ENCODE measurements at places on chromosomes 16 and 17.

DNA sequence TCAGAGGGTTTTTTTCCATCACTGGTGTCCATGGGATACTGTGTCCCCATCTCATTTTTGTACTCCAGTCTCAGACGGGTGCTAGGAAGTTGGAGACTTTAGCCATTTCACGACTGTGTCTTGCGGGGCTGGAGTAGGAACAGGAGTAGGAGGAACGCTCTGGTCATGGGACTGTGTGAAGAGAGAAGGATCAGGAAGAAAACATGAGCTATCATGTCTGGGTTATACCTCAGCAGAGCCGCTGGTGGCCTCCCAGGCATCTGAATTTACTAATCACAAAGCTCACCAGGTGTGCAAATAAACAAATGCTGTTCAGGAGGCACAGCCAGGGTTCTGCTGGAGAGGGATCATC lies 225.4 kb downstream of the SEC14L1 start:
- DNase-seq = no peak

DNA sequence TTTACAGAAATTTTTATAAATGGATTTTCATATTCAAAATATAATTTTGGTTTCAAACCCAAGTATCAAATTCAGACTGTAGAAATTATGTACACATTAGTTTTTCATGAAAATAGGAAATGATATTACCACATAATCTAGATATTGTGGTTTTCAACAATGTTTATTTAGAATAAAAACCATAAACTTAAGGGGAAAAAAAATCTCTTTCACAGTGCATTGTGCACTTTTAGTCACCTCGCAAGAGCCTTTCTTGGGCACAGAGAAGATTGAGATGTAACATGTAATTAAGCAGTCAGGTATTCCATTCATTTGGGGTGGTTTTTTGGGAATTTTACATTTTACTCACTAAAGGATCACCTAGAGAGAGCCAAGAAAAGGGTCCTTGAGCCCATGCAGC lies 104.0 kb downstream of the TANC2 start:
- no peak for DNase-seq

DNA sequence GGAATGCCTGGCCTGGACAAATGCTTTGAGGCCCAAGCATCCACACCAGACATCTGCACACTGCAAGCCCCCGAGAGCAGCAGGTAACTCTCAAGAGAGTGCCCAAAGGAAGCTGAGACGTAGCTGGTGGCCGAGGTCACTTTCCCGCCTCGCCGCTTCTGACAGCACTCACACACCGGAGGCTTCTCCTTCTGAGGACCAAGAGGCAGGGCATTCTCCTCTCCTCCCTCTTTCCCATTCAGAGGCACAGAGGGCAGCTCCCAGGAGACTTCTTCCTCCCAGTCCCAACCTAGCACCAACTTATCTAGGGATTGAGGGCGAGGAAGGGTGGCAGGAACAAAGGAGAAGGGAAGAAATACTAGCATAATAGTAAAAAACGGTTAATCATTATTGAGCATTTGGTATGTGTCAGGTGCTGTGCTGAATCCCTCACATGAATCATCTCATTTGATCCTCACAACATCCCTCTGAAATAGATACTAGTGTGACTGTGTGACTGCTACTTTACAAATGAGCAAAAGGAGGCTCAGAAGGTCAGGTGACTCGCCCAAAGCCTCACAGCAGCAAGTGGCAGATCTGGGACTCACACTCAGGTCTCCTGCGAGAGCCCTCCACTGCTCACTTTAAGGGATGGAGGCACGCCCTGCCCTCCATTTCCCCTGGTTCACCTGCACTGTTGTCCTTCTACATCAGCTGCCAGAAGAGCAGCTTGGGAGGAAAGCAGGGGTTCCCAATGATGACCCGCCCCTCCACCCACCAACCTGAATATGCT lies 41.8 kb downstream of the MYO18A start:
- DNase-seq = peak; percentile 57

DNA sequence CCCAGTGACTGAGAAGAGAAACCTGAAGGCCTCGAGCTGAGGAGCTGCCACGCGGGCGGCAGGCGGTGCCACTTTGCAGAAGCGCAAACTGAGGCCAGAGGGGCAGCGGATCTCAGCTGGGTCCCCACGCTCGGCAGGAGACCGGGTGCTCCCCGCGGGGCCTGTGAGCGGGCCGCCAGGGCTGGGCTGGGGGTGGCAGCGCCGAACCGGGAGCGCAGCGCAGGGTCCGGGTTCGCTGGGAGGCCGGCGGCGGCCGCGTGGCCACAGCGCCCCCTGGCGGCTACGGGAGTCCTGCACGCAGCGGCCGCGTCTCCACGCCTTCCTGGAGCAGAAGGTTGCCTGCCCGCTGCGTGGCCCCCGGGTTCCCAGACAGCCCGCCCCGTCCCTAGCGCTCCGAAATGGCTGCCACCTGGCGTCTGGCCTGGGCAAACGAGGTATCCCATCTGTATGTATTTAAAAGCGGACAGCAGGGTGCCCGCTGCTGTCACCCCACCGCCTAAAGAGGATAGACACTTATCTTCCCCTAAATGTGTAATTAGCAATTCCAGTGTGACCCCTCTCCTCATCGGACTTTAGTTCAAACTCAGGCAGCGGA lies 96.1 kb upstream of the CDH5 start:
- DNase-seq = peak; percentile 74

- no peak for DNase-seq
Measured at GRCh38 chr16:67150833-67151396, at the start of gene B3GNT9. TSS of gene B3GNT9 (minus strand) at chr16:67150998. CDS start at chr16:67150485, 513 bp downstream.

DNA sequence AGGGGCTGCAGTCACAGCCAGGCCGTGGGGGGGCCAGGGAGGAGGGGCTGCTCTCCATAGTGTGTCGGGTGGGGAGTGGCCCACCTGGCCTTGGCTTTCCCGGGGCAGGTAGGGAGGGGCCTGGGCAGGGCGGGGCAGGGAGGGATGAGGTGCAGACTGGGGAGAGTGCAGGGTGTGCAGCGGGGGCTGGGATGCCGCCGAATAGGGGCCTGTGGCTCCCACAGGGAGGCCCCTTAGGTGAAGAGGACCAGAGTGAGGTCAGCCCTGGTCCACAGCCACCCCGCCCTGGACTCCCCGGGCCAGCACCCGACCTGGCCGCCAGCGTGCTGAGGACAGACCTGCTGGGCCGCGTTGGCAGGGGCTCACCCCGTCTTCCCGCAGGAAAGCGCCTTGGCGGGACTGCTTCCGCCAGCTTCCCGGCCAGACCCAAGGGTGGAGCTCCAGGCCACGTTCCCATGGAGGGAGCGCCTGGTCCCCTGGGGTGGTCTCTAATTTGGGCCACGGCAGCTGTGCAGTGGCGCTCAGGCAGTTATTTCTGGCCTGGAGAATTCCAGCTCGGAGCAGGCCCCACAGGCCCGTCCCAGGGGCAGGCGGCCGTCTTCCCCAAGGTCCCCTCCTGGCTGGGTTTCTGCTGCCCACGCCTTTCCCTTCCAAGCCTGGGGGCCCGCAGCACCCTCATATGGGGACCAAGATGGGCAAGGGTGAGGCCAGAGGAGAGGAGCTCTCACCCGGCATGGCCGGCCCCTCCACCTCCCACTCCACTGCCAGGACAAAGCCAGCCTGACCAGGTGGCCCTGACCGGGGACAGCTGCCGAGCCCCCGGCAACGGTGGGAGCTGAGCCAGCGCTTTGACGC lies 27.9 kb downstream of the CACNA1H start:
- no peak for DNase-seq

DNA sequence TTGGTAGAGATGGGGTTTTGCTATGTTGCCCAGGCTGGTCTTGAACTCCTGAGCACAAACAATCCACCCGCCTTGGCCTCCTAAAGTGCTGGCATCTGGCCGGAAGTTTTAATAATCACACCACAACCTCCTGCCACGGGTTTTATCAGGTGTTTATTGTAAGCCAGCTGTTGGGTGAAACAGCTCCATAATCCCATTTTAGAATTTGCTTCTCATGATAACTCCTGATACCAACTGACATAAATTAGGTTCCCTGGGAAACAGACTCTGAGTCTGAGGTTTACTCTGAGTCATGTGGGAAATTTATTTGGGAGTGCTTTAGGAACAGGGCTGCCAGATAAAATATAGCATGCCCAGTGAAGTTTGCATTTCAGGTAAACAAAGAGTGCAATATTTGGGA lies 122.6 kb upstream of the MED13 start:
- no peak for DNase-seq

DNA sequence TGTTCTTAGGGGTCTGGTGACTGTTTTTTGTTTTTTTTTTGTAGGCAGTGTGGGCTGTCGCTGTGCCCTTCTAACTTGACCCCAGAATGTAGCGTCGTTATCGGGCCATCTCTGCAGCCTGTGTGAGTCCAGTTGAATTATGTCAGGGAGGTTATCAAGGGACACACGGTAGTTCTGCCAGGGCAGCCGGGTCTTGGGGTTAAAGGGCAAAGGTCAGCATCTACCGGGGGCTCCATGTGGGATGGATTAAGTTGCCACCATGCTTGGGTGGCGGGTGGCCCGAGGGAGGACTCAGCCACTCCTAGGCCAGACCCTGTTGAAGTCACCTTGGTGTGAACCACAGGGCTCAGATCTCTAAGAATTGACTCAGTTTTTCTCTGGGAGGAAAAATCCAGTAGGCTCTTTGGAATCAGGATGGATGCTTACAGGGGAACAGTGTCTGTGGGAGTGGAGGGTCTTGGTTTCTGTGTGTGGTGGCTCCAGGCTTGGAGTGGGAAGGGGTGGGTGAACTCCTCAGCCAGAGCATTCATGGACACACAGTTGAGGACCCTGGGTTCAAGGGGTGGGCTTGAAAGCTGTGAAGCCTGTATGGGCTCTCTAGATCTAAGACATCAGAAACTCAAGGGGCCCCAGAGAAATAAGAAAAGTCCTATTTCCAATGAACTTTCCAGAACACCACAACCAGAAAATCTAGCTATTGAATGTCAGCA lies 191.7 kb downstream of the IRF8 start:
- DNase-seq = no peak

DNA sequence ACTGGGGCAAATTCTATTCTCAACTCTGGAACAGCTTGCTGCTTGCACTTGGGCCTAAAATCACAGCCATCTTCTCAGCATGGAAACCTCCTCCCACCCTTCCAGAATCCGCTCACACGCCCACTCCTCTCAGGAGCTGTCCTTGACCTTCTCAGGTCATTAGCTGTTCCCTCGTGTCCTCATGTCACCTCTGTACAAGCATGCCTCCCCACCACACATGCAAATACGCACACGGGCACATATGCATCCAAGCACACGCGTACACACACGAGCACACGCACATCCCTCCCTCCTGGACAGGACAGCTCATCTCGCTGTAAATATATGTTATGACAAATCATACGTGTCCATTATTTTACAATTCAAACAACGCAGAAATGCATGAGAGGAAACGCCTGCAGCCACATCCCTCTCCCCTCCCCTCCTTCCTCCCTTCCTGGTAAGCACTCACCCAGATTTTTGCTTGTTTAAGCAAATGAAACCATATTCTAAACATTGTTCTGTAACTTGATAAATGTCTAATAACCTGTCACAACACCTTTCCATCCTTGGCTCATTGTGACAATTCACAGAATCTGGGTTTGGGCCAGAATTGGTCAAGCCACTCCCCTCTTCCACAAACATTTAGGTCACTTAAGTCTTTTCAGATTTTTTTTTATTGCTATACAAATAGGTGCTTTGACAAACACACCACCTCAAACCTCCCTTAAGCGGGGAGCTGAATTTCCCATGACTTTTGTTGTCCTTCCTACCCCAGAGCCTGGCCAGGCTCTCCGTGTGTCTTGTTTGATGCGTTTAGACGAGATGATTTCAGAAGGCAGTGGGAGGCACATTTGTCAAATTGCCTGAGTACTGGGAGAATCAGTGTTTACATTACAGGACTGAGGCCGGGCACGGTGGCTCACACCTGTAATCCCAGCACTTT lies 41.7 kb downstream of the DNAH17 start:
- DNase-seq = no peak

- no peak for DNase-seq
Measured at GRCh38 chr17:6498356-6498755, 54.1 kb downstream of the PIMREG start.

- no peak for DNase-seq
Measured at GRCh38 chr17:32927724-32928585, at the start of gene TMEM98. TSS of gene TMEM98 (plus strand) at chr17:32928153. CDS start at chr17:32931529, 3,376 bp downstream.

GRCh38 chr17:40695874-40696472 lies 7.6 kb downstream of the KRT24 start:
- DNase-seq = no peak

- no peak for DNase-seq
Measured at GRCh38 chr16:9081158-9081557, 10.3 kb upstream of the HAPSTR1 start.

- no peak for DNase-seq
Measured at GRCh38 chr16:50238868-50239301, 27.5 kb upstream of the ADCY7 start.

DNA sequence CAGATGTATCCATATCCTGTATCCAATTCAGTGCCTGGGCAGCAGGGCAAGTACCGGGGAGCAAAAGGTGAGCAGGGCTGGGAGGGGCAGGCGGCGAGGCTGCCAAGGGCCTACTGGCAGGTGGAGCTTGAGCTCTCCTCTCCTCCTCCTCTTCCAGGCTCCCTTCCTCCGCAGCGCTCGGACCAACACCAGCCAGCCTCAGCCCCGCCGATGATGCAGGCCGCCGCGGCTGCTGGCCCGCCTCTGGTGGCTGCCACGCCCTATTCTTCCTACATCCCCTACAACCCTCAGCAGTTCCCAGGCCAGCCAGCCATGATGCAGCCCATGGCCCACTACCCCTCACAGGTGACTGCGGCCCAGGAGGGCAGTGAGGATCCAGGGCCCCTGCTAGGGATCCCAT lies 11.6 kb downstream of the ATXN2L start:
- no peak for DNase-seq

DNA sequence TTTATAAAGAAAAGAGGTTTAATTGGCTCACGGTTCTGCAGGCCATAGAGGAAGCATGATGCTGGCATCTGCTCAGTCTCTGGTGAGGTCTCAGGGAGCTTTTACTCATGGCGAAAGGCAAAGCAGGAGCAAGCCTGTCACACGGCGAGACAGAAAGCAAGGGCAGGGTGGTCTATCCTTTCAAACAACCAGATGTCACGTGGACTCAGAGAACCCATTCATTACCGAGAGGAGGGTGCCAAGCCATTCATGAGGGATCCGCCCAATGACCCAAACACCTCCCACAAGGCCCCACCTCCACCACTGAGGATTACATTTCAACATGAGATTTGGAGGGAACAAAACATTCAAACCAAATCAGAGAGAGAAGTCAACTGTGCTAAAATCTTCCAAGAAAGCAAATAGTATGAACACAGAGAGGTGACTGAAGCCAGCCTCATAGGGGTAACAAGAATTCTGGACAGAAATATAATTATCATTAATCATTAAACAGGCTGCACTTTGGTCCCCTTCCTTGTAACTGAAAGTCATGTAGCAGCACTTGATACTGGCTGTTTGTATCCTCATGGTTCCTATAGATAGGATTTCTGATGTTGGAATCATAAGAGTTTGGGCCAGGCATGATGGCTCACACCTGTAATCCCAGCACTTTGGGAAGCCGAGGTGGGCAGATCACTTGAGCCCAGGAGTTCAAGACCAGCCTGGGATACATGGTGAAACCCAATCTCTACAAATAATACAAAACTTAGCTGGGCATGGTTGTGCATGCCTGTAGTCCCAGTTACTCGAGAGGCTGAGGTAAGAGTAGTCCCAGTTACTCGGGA lies 52.5 kb upstream of the B4GALNT2 start:
- no peak for DNase-seq

Data from stimulated activated CD4-positive, alpha-beta T cell treated with anti-CD3 and anti-CD28 coated beads, Interleukin-2, amount 100 ng/mL, for 48 hours (primary cell).